SHP77 treated with DMSO at 0.1 percent for 48 hours (cell line): ENCODE measurements at places on chromosomes 1 and 21.

GRCh38 chr1:16921391-16922185 lies at the start of gene CROCC:
Gene CROCC (plus strand): TSS chr1:16921931. CDS start chr1:16922019, 88 bp downstream.
- peak; percentile 33 for DNase-seq

GRCh38 chr1:23599125-23599524 lies 39.8 kb upstream of the ID3 start:
- no peak for DNase-seq

- no peak for DNase-seq
Observed at GRCh38 chr1:23449958-23450357, 25.4 kb upstream of the TCEA3 start.

DNA sequence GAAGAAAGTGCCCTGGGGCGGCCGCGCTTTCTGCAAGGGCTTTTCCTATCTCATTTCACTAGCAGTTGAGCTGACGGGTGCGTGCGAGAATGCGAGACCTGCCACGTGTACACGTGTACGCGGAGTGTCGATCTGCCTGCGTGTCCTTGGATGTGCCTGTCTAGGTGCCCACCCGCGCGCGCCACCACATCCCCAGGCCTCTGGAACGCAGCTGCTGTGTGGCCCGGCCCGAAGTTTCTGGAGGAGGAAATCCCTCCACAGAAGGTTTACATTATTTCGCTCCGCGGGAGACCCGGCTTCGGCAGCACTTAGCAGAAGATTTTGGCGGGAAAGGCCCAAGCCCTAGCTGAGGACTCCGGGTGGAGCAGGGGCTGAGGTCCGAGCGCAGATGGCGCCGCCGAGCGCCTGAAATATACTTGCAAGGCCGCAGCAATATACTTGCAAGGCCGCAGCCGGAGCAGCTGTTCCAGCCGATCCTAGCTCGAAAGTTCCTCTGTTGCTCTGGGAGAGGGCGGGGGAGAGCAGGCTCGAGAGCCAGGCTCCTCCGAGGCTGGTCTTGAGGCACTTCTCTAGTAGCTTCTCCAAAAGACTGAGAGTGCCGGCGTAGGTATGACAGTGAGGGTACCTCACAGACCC lies 3.9 kb downstream of the TBX15 start:
- no peak for DNase-seq

DNA sequence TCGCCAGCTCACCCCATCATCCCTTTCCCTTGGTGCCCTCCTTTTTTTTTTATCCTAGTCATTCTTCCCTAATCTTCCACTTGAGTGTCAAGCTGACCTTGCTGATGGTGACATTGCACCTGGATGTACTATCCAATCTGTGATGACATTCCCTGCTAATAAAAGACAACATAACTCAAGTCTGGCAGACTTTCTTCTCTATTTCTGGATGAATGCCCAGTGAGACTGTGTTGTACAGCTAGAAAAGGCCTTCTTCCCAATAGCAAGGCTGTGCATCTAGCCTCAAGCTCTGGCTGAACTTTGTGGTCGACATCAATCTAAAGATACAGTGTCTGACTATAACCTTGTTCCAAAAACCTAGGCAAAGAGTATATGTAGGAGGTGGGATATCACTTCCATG lies 6.4 kb downstream of the IL24 start:
- DNase-seq, result no peak

- no peak for DNase-seq
Observed at GRCh38 chr21:37878946-37879660, 37.2 kb downstream of the KCNJ6 start.

GRCh38 chr1:165456861-165457260 lies 11.9 kb upstream of the RXRG start:
- DNase-seq, result no peak

GRCh38 chr1:98364544-98364943 lies 297.0 kb upstream of the SNX7 start:
- no peak for DNase-seq

GRCh38 chr1:36553591-36554322 lies 71.0 kb upstream of the CSF3R start:
- DNase-seq, result peak; percentile 17

DNA sequence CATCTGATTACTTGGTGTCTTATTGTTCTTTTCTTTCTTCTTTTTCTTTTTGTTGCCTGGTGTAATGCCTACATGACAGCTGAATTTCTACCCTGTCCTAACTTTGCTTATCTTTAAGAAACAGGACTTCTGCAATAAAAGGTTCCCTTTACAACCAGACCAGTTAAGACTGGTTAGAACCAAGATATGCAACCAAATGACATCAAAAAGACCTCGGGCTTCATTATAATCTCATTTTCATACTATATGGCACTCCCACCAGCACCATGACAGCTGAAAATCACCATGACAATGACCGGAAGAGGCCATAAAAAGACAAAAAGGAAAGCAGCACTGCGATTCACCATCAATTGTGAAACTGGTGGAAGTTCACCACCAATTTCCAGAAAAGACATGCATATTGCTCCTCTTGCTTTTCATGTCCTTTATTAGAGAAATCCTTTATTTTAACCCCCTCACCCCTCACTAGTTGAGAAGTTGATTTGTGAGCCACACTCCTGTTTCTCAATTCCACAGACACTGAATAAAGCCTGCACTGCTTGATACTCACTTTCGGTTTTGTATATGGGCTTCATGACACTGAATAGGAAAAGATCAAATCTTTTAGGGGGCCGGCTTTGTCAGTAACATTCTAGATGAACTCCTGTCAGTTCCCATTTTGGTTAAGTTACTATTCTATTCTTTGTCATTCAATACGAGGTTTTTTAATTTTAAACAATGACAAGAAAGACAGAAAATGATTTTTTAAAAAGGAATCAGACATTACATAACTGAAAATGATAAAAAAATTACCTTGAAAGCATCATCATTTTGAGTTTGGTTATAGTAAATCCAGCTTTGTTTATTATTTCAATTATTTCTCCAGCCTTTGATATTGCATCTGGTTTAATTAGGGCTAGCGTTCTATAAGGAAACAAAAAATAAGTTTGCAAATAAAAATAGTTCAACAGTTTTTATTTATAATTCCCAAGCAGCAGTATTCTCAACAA lies 58.1 kb downstream of the NME7 start:
- no peak for DNase-seq

GRCh38 chr1:206742719-206743383 lies 27.7 kb upstream of the IL19 start:
- DNase-seq, result no peak

DNA sequence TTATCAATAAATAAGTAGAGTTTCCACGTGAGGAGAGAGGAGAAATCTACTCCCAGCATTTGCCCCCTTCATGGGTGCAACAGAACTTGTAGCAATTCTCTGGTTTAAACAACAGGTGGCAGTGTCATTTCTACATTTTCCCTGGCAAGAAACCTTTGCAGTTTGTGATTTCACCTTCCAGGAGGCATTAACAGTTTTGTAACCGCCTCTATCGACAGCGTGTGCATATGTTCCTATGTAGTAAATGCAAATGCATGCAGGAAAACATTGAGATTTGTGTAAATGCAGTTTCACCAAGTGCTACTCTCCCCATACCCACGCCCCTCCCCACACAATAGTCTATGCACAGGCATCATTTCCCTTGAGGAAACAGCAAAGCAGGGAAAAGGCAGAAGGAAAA lies 494.7 kb downstream of the SMYD3 start:
- peak; percentile 5 for DNase-seq

GRCh38 chr21:44531606-44532564 lies 8.1 kb downstream of the KRTAP10-1 start:
- DNase-seq, result peak; percentile 70

DNA sequence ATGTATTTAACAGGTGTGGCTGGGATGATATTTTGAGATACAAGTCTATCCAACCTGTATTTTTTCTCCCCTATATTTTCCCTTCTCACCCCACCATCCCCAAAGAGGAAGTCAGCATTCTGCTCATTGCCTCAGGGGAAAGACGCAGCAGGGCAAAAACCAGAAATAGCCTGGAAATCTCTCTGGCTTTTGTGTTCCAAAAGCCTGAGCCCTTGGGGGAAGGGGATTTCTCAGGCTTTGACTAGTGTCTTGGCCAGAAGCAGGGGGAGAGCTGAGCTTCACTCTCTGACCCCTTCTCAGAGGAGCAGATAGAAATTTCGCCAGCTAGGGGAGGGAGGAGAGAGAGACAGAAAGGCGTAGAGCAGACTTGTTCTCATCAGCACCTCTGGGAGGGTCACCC lies 244.7 kb downstream of the RRAGC start:
- DNase-seq, result no peak

DNA sequence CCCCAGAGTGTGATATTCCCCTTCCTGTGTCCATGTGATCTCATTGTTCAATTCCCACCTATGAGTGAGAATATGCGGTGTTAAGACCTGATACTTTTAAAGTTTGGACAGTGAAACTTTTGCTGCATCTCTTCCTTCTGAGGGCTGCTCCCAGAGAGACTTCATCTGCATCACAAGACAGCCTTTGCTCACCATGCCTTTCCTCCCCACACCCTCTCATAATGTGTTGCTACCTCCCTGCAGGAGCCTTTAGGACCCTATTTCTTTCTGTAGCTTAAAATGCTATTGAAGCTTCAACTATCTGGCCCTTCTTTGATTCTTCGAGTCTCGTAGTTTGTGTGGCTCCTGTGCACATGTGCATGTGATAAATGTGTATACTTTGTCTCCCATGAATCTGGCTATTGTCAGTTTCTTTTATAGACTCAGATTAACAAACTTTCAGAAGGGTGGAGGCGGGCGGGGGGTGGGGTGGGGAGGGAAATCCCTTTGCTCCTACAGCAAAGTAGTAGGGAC lies 23.7 kb downstream of the LEPR start:
- DNase-seq, result no peak

DNA sequence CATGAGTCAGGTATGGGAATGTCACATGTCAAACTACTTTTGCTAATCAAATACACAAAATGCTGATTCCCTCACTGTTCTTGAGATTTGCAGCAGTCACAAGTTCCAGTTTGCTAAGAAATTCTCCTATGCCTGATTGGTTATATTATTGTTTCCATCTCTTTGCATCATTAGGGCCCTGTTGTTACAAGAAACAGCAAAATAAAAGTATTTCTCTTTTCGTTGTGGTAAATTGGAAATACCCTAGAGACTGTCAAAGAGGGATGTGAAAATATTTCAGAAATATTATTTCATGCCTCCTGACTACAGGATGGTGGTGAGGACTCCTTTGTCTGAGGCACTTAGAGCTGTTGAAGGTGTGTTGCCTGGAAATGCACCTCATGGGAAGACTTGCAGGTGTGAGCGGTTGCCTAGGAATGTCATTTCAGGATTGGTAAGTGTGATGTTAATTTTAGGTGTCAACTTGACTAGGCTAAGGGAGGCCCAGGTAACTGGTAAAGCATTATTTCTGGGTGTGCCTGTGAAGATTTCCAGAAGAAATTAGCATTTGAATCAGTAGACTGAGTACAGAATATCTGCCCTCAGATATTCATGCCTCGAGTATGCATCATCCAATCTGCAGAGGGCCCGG lies 117.4 kb downstream of the ROR1 start:
- DNase-seq, result no peak

DNA sequence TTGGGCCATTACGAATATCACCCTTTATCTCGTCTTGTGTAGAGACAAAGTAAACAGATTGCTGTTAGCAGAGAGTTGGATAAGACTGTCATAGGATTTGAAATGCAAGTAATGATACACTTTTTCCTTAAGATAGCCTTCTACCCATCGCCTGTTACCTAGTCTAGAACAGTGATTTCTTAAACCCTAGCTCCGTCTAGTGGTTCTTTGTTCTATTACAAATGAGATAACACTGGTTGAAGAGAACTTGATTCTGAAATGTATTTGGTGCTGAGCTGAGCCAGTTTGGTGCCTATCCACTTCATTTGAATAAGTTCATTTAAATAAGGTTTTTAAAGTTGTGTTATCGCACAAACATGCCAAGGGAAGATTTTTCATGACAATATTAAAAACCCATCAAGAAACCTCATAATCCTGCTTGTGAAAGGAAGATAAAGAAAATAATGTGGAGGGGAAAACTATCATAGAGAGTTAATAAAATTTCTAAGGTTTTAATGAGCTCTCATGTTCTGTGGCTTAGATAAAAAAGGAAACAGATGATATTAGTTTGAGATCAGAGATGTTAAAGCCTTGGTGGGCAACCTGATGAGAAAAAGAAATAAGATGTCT lies 1.5 kb upstream of the KCNH1 start:
- DNase-seq, result peak; percentile 26

DNA sequence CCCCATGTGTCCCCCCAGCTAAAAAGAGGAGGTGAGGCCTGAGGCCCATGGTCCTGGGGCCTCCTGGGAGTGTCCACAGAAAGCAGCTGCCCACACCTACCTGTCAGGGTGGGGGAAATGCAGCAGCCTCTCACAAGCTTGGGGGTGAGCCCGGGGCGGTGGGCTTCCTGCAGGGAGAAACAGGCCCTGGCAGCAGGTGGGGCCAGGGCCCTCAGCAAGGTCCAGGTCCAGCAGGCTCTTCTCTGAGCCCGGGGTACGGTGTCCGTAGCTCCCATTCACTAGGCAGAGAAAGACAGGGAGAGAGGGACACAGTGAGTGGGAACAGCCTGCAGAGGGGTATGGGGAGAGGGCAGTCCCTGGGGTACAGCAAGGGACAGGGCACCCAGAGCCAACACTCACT lies 139.0 kb downstream of the GLIS1 start:
- no peak for DNase-seq

DNA sequence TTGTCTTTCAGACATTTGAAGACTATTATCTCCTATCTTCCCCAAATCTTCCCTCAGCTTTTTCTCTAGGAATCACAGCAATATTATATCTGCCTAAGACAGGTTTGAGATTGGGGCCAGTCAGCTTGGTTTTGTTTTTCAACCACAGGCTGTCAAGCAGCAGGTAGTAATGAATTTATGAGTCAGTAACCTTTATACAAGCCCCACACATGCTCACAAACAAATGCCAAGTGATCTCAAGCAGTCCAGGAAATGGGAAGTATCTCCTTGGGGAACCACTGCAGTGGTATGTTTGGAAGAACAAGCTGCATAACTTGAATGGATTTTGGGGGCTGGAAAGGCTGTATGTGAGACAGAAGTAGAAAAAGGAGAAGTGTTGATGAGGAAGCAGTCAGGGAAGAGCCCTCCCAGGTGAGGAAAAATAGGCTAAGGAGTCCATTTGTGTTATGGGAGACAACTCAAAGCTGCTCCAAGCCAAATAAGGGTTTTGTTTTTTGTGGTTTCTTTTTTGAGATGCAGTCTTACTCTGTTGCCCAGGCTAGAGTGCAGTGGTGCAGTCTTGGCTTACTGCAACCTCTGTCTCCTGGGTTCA lies 2.1 kb downstream of the DHDDS start:
- DNase-seq, result no peak

DNA sequence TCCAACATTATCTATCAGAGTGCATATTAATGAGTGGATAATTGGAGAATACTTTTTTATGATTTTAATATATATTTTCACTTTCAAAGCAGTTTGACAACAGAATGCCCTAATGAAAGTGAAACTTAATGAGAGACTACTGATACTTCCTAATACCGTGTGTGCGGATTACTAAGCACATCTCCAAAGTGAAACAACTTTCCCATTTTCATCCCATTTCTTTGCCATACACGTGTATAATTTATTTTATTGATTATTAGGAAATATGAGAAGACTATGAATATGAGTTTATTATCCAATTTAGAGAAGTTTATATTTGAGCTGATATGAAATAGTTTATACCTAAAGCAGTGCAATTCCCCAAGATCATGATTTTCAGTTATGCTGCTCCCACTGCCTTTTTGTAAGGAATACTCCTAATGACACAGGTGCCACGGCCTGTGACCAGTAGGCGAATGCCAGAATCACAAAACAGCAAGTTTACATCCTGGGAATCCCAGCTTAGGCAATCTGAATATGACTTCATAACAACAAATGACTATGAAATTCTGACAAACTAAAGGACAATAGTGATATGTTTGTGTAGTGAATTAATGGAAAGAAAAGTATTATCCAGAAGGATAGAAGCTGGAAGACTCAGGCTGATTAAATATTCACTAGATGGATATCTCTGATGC lies 202.9 kb downstream of the NCAM2 start:
- no peak for DNase-seq

- no peak for DNase-seq
Observed at GRCh38 chr1:180594723-180595122, 36.0 kb downstream of the OVAAL start.
